ENCODE measurements at places on chromosomes 5 and 9. TPM values are rescaled to one million over a fixed set of nuclear protein-coding genes. Genes with fewer than 3 reads are reported as not detected.
A peak's percentile ranks its signal among the peaks of the same experiment; 100 is the strongest.

LVRN gene
- 1.6 TPM for total RNA-seq

DNA sequence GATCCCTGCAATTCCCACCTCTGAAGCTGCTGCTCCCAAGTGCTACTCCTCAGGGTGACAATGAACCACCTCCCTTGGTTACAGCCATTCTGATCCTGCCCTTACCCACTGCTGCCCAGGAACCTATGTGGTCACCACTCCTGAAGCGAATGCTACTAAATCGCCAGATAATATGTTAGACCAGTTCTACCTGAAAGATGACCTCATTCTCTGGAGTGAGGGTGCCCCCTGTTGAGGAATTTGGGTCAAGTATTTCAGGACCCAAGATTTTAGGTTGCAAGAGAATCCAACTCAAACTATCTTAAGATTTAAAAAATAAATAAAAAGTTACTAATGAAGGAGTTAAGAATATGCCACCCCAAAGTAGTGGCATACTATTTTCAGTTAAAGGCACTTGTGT lies 5.8 kb upstream of the SNAPC3 start:
- no peak for DNase-seq

GRCh38 chr5:179060116-179061008 lies at the start of gene ZNF354C:
Gene ZNF354C, plus strand, starts transcription at chr5:179060373. Its CDS starts 1,696 bp downstream, at chr5:179062069.
- peak; percentile 90 for DNase-seq

GRCh38 chr5:452978-453710 lies 10.2 kb downstream of the EXOC3 start:
- DNase-seq: no peak

DNA sequence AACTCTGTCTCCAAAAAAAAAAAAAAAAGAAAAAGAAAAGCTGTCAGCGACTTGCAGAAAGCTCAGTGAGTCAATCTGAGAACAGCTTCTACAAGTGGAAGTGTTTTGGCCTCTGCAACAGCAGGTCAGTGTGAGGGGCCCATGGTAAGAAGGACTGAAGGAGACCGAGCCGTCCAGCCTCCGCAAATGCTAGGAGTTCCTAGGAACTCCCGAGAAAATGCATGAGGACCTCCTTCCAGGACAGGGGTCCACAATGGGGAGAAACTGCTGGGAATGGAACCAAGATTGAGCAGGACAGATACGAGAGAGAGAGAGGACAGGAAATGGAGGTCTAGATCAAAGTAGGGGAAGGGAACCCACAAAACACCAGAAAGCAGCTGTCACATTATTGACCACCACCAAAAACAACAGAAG lies 180.5 kb downstream of the CRB2 start:
- no peak for DNase-seq

- no peak for DNase-seq
These were observed 32.8 kb downstream of the ARPC5L start for GRCh38 chr9:124894741-124895170.

GRCh38 chr9:111483439-111483857 lies 735 bp downstream of the ECPAS start:
- DNase-seq: peak; percentile 86

DNA sequence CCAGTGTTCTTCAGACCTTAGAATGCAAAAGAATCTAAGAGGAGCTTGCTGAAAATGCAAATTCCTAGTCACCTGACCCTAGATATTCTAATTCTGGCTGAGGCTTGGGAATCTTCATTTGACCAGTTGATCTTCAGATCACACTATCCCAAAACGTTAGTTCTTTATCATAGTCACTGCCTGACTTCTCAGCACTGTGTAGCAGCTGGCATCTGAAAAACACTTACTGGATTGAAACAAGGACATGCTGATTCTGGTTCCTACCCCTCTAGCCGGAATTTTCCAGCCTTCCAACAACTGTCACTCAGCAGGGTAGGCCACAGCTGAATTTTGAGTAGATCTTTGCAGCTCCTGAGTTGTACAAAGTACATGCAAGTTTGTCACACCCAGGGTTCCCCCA lies 72.2 kb downstream of the EBF1 start:
- no peak for DNase-seq

DNA sequence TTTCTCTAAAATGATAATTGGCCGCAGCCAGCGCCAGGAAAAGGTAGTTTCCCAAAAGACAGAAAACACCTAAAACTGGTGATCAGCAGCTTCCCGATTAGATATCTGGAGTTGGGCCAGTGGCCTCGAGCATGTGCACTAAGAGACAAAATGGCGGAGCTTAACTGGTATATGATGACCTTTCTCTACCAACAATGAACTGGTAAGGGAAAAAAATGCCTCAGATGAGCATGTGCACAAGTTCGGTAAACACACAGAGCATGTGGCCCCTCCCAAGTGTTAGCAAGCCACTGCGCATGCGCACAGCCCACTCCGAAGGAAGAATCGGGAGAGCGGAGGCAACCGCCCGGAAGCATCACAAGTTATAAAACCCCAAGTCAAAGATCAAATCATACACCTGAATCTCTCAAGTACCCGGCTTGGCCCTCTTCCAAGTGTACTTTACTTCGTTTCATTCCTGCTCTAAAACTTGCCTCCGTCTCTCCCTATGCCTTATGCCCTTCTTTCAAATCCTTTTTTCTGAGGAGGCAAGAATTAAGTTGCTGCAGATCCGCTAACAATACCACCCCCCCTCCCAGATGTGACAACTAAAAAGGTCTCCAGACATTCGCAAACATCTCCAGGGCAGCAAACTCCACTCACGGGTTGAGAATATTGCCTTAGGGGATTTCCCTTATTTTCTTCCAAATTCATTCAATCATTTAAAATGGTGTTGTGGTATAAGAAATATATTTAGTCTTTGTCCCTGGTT lies 15.0 kb upstream of the PTBP3 start:
- DNase-seq: peak; percentile 46

GRCh38 chr9:70519912-70520724 lies 105.7 kb upstream of the KLF9 start:
- no peak for DNase-seq

DNA sequence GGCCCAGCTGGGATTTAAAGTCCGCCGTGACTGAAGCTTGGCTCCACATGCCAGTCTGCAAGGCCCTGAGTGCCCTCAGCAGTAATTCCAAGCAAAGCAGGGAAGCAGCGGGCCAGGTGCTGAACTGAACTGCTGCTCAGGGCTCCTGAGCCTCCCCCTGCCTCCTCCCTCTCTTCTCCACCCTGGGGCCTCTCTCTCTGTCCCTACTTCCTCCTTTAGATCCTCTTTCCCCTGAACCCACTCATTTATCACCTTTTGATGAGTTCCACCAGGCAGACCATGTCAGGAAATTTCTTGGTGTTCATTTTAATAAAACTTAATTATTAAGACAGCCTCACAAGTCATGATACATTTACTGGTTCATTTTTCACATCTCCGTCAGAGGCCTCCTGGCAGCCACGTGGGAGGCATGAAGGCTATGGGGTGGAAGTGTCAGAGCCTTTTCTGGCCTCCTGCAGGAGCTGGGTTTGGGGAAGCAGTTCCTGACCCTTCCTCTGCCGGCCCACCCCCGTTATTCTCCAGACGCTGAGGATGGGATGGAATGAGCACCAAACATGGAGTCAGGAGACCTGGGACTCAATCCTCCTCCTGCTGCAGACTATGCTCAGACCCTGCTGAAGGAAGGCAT lies 32.2 kb upstream of the KCNIP1 start:
- no peak for DNase-seq

DNA sequence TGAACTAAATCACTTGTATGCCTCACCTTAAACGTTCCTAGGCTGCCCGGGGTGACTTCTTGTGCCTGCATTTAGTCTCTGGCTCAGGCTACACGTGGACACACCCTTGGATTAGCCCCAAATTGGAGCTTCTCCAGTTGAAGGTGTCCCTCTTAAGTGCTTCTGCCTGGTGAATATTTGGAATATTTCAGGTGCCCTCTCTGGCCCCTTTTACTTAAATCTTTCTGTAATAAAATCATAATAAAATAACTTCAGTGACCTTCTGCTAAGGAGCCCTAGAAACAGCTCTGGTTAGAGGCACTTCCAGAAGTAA lies 74.3 kb upstream of the KLF9 start:
- no peak for DNase-seq

DNA sequence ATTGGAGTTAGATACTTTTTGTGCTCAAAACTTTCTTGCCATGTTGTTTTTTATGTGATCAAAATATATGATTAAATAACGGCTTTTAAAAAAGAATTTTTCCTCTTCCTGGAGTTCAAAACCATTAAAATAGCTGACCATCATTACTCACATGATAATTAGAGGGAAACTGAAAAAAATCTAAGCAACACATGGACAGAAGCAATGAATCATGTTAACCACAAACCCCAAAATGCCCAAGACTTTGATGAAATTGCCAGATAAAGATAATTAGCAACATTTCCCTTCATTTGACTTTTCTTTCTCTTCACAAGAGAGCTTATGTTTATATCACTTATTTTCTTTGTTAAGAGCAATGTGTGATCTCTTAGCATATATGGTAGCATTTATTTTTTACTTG lies 1294.2 kb downstream of the EFNA5 start:
- no peak for DNase-seq

GRCh38 chr5:111556501-111556900 lies 44.2 kb upstream of the STARD4 start:
- DNase-seq: no peak

TSSK1B gene
- total RNA-seq: under 0.01 TPM

SLC25A48 gene
- 1.2 TPM for total RNA-seq

DNA sequence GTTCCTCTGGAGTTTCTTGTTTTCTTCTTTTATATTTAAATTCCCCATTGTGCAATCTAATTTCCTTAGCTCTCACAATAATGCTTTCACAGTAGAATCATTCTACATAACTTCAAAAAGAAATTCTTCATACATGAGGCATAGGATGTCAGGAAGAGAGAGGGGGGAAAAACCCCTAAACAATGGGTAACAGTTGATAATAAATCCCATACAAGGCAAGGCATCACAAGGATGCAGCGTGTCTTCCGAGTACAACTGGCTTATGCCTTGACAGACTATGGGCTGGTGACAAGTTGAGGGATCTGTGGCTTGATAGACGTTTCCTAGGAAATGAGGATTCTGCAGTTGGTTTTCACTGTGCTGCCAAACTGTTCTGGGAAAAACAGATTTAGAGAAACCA lies 247.4 kb downstream of the ARL15 start:
- DNase-seq: no peak

EIF4E1B gene
- total RNA-seq: under 0.01 TPM

GRCh38 chr9:78828521-78828920 lies 531.6 kb downstream of the PSAT1 start:
- DNase-seq: no peak

LCN15 gene
- not detected for total RNA-seq

DNA sequence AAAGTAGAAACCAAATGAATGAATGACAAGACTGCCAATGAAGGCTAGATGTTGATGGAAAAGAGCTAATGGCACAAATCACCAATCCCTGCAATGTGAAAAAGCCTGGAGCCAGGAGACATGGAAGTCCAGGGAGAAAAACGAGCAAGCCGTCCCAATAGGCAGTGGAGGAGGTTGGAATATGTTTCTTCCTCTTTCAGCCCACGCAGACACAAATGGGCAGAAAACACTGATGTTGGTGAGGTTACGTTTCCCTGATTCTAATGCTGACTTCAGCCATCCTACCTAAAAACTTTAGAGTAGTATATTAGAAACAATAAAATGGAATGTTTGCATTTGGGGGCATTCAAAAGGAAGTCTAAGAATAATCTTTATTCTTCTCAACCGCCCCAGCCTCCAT lies 23.9 kb upstream of the KIF2A start:
- DNase-seq: no peak

- DNase-seq: no peak
These were observed 10.9 kb upstream of the PRELID2 start for GRCh38 chr5:145846081-145846480.

ARID3C gene
- total RNA-seq: 0.82 TPM

DNA sequence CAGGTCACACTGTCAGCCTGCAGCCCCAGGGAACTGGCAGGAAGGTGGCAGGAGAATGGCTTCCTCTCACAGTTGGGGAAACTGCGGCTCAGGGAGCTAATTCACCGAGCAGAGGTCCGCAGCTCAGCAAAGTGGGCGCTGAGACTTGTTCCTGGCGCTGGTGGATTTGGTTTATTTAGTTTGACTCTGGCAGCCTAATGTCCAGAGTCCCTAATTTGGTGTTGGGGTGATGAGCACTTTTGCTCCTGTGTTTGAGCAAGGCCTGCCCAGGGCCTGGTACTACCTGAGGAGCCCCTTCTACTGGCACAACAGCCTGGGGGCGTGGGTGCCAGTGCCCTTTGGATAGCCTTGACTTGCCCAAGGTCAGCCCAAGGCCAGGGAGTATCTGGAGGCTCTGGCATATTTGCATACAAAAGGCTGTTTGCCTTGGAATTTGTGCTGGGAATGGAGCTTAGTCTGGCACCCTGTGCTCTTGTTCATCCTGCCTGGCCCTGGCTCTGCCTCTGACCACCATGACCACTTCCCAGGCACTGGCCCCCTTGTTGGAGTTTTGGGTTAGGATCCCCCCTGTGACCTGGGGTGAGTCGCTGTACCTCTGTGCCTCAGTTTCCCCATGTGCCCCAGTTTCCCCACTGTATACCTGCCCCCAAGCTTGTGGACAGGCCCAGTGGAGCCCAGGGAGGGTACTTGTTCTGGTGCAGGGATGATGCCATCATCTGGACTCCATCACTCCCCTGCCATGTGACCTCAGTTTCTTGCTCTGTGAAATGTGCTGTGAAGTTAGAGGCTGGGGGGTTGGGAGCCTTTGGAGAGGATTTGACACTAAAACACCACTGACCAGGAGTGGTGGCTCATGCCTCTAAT lies 1.4 kb downstream of the SUSD3 start:
- DNase-seq: no peak

GRCh38 chr5:107456281-107456715 lies 214.4 kb downstream of the EFNA5 start:
- DNase-seq: no peak
